ENCODE measurements at places on chromosomes 2 and 18. TPM values are rescaled to one million over a fixed set of nuclear protein-coding genes. Genes with fewer than 3 reads are reported as not detected.
A peak's percentile ranks its signal among the peaks of the same experiment; 100 is the strongest.

OTOS gene
- 1.5 TPM for polyA plus RNA-seq

- no peak for DNase-seq
Measured at GRCh38 chr2:129087133-129087813, 768.6 kb upstream of the HS6ST1 start.

ZNF385B gene
- 5.9 TPM for polyA plus RNA-seq

DNA sequence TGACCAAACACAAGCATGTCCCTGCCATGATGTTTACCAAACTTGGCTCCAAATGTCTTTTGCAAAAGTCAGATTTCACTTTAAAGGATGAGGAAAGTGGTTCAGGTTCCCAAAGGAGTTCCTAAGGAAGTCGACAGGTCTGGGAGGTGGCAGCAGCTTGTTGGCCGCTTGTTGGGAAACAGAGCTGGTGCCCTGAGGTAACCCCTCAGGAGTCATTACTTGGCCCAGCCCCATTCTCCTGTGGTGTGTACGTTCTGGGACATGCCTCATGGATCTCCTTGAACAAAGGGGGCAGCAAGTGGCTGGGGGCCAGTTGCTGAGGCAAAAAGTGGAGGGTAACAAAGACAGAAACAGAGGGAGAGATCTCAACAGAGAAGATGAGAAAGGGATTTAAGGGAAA lies 10.9 kb downstream of the TMBIM1 start:
- no peak for DNase-seq

SERPINB10 gene
- polyA plus RNA-seq, result not detected

- no peak for DNase-seq
Measured at GRCh38 chr18:58456625-58457024, 172.3 kb downstream of the ALPK2 start.

DNA sequence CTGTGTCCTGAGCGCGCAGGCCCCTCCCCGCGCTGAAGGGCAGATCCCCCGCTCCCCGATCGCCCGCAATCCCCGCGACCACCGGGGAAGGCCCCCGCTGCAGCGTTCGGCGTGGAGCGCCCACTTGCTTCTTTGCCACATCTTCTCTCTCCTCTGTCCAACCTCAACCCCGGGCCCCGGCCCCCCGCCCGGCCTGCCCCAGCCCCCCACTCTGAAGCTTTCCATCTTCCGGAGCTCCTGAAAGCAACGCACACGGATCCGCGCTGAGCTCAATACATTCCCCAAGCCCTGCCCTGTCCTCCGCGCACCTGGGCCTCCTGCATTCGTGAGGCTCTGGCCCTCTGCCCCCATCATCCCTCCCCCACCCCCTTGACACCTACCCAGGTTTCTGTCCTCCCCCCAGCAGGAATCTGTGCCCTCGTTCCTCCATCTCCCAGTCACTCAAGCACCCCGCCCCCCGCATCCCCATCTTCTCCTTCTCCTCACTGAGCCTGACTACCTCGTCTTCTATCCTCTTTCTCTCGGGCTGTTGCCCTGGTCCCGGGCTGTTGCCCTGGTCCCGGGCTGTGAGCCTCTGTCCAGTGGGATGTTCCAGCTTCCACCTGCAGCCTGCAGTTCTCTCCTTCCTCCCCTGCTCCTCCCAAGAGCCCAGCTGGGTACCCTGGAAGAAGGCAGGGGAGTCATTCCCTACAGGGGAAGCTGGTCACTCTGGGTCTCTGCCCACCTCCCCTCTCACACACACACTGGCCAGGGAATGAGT lies 7.8 kb downstream of the SPEG start:
- no peak for DNase-seq

DNA sequence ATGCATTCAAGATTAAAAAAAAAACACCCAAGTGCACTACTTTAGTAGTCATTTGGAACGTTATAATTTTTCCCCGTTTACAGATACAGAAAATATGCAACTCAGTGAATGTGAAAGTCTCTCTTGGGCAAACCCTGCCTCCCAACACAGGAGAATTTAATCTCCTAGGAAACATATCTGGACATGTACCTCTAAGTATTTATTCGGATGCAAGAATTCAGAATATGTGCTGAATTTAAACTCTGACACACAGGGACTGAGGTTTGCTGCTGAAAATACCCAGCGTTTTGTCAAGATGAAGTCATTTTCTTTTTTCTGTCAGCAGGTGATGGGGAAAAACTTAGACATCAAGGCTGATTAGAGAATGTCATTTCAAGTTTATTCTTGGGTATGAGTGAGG lies 105.4 kb downstream of the ACKR3 start:
- no peak for DNase-seq

GRCh38 chr2:168559187-168559586 lies 103.1 kb downstream of the CERS6 start:
- no peak for DNase-seq

GRCh38 chr2:178863856-178864620 lies 56.8 kb upstream of the TTN start:
- no peak for DNase-seq

CMPK2 gene
- polyA plus RNA-seq, result 2.8 TPM

DNA sequence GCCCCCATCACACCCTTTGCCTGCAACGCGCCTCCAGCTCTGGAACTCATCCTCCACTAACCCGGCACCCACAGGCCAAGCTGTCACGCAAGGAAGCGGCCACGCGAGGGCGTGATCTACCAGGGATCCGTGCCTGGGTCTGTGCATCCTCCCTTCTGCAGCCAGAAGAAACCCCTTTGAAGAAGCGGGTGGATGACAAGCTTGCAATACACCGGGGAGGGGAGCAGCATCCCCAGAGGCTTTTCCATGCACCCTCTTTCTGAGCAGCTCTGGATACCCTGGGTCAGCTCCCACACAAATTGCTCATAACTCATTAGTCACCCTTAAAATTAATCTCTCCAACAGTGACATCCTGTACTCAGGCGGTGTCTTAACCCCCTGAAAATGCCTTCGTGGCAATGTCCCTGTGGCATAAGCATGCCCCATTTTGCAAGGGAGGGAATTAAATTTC lies 47.6 kb downstream of the PDCL3 start:
- peak; percentile 87 for DNase-seq

COL3A1 gene
- 32.2 TPM for polyA plus RNA-seq

CXXC1 gene
- polyA plus RNA-seq, result 39.0 TPM

All from kidney (tissue), 22 donors.